ENCODE measurements at places on chromosomes 13 and 19.
A peak's percentile ranks its signal among the peaks of the same experiment; 100 is the strongest.

- no peak for DNase-seq
Observed at GRCh38 chr13:113609616-113610015, 25.1 kb downstream of the TFDP1 start.

GRCh38 chr19:1591421-1592023 lies 1.1 kb downstream of the MBD3 start:
- DNase-seq: peak; percentile 22

DNA sequence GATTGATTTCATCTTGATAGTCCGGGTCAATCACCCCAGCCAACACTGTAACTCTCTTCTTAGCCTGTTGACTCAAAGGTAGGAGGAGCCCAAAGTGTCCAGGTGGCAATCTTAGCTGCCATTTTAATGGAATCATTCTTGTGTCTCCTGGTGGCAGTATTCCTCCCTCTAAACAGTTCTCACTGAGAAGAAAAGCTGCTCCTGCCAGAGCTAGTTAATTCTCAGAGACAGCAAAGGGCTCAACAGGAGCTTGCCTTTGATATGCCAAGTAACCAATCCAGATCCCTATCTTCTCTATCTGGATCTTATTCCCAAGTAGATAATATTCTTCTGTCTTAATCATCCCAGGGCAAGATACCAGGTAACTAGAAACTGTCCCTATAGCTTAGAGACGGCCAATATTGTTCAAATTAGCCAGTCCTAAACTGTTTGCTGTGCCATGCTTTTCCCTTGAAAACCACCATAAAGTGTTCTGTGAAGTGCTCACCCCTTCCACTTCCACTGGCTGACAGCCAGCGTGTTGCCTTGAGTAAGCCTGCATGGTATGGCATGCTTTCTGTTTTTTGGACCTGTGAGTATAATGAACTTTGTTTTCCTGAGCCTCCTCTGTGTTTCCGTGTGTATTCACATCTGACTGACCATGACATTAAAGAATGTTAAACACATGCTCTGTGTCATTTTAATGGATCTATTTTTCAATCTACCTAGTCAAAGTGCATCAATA lies 463.7 kb upstream of the SLITRK5 start:
- no peak for DNase-seq

DNA sequence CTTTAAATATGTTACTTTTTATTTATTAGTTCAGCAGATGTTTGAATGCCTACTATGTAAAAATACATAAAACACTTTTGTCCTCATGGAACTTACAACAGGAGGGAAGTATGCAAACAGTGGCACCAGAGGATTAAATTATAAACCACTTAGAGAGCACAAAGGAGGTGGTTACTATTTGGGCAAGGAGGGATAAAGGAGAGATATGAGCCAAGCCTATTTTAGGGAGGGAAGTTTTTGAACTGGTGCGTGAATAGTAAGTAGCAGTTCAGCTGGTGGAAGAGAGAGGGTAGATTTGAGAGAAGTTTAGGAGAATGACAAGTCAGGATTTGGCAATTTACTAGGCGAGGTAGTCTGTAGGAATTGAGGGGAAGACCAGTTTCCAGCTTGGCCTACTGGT lies 8.6 kb downstream of the AKAP11 start:
- DNase-seq: no peak

DNA sequence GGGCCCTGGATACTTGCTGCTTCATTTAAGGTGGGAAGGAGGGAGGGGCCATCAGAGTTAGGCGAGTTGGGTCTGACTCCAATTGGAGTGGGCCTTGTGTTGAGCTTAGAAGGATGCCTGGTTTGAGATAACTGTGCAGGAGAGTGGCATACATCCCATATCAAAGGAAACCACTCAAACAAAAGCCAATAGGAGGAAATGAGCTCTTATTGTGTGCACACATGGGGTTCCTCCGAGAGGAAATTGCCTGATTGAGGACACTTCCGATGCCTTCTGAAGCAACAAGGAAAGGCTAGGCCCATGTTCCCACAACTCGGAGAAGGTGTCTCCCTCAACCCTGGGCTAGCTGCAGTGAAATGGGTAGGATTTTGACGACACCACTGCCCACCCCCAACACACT lies 19.6 kb downstream of the MBNL2 start:
- DNase-seq: no peak

DNA sequence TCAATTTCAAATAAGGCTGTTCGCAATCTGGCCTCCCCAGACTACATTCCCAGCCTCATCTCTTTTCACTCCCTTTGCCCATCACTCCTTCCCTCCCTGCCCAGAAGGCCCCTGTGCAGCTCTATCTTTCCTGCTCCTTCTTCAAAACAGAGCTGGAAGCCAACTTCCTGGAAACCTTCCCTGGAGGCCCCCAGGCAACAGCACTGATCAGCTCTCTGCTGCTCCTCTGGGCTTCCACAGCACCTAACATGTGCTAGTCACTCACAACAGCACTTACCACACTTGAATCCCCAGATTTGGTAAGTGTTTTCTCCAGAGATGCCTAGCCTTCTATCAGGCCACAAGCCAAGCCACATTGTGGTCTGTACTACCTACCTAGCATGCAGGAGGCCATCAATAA lies 9.5 kb downstream of the SMAD9 start:
- DNase-seq: peak; percentile 10

GRCh38 chr13:32267836-32268439 lies 47.2 kb downstream of the ZAR1L start:
- DNase-seq: no peak

DNA sequence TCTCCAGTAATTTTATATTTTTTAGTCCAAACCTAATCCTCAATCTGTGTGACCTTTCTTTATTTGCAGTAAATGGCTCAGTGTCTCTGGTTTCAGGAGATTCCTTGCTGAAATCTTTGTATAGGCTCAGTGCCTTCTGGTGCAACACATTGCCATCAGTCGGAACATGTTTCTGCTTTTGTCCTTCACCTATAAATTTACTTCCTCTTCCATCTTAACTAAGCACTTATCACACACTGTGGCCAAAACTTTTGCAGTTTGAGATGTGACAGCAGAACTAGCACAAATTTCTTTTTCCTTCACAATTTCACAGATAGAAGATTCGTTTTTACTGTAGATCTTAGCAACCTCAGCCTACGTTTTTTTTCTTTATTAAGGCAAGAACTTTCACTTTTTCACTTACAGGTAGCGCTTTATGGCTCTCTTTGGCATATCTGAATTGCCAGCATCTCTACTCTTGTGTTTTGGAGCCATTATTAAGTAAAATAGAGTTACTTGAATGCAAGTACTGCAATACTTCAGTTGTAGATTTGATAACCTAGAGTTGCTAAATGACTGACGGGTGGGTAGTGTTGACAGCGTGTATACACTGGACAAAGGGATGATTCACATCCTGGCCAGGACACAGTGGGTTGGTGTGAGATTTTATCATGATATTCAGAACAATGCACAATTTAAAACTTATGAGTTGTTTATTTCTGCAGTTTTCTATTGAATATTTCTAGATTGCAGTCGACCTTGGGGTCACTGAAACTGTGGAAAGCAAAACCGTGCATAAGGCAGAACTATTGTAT lies 44.3 kb downstream of the NDFIP2 start:
- peak; percentile 9 for DNase-seq

- no peak for DNase-seq
Observed at GRCh38 chr13:48299591-48299990, 4.0 kb upstream of the RB1 start.

DNA sequence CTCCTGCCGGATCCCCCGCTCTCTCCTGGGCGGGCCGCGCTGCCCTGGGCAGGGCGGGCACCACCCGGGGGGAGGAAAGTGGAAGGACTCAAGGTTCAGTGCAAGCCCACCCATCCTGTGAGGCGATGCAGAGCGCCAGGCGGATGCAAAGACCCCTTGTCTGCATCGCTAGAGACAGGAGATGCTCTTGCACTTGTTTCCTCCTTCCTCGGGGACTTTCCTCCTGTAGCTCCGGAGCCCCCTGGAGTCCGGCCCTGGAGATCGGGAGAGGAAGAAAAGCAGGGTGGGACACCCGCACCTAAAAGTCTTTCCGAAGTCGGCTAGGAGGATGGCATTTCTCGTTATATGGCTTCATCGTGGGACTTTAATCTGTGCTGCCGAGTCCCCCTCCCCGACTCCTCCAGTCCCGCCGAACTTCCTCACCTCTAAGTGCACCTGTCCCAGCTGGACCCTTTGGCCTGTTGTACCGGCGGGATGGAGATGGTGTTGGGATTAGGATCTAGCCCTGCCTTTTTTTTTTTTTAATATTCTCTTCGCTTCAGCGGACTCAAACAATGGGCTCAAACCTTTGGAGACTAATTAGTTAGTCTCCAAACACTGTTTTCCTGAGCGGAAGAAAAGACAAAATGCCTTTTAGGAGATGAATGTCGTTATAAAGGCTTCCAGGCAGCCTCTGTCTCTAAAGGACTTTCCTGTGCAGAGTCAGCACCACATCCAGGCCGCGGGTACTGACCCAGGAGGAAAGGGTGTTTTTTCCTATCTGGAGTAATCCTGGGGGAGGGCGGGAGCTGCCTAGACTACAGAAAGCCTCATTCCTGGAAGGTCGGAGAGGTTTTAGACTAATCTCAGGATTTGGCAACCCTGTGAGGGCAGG lies 725 bp downstream of the FAM124A start:
- peak; percentile 3 for DNase-seq

DNA sequence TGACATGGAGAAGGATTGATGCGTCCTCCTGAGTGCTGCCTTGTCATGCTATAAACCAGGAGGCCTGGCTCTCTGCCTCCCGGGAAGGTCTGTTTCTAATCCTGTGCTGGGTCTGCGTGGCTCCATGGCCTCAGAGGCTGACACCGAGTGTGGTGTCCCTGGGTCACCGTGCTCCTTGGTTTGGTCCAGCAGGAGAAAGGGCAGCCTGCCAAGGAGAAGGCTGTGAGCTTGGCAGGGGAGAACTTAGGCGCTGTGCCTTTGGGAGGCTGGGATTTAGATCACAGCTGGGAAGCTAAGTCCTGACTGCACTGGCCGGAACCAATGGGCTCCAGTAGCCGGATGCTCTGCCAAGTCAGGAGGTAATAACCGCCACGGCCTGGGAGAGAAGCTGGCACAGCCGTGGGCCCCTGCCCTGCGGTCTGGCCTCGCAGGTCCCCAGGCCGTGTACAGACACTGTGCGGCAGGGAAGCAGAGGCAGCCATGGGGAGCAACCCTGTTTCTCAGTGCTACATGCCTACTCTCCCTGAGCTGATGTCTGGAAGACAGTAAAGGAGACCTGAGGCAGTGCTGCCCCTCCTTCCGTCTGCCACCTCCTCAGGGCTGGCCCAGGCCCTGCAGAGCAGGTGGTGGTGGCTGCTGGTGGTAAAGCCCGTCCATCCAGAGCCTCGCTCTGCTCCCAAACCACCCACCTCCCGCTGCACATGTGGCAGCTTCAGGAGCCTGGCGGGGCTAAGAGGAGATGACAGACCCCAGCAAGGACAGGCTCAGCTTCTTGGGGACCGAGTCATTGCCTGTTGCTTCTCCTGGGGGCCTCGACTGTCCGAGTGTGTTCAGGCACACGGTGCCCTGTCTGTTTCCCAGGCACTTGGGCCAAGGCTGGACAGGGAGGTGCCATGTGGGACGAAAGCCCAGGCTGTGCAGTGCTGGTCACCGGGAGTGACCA lies 44.9 kb downstream of the C13orf46 start:
- DNase-seq: peak; percentile 85

DNA sequence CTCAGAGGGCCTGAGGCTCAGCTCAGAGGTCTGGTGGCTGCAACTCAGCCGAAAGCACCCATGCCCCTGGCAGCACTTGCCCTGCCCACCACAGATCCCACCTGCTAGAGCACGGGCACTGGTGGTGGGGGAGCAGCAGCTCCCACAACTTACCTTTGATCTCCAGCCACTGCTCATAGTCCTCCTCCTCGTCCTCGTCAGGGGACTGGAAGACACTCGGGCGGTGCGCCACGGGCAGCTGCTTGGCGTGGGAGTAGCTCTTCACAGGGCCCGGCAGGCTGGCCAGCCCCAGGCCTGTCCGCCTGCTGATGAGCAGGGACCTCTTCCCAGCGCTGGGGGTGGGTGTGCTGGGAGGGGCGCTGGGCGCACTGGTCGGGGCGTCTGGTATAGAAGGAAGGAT lies 14.6 kb downstream of the SUGP1 start:
- no peak for DNase-seq

GRCh38 chr19:50269653-50270052 lies 59.5 kb downstream of the KCNC3 start:
- DNase-seq: no peak

GRCh38 chr19:18306888-18307260 lies 16.0 kb downstream of the LSM4 start:
- no peak for DNase-seq

GRCh38 chr19:51599084-51599483 lies 28.0 kb downstream of the ZNF175 start:
- DNase-seq: no peak

GRCh38 chr13:87855553-87855952 lies 184.4 kb downstream of the SLITRK5 start:
- no peak for DNase-seq

- no peak for DNase-seq
Observed at GRCh38 chr13:35909837-35910540, 221.2 kb downstream of the DCLK1 start.

- DNase-seq: no peak
Observed at GRCh38 chr13:80599765-80600164, 258.8 kb upstream of the SPRY2 start.

- no peak for DNase-seq
Observed at GRCh38 chr13:110640591-110641029, 25.3 kb downstream of the NAXD start.

- DNase-seq: no peak
Observed at GRCh38 chr13:66563076-66563475, 667.1 kb downstream of the PCDH9 start.

DNA sequence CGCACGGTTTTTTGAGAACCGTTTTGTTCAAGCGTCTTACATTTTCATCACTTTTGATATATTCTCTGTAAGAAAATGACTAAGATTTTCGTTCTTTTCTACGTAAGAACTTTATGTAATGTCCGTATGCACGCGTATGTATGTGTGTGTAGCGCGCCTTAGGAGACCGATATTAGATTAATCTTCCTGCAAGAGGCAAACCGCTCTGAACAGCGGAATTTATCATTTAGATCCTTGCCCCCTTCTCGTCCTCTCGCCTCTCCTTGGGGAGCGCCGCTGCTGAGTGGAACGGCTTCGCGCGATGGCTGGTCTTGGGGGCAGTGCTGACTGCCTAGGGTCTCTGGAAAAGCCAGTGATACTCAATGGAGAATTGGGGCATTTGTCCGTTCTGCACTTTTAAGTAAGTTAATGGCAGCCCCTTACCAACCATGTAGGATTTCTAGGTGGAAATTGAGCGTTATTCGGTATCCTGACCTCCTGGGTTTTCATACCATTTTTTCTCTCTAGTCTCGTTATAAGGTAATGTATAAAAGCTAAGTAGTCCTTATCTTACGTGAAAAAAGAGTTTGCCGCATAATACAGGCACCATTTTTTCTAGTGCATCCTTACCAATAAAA lies 4.7 kb downstream of the MAB21L1 start:
- peak; percentile 73 for DNase-seq
